ENCODE measurements at places on chromosomes 1 and 21.

GRCh38 chr1:165452336-165453130, 7.6 kb upstream of the RXRG start:
- no peak for DNase-seq

- no peak for DNase-seq
Measured at GRCh38 chr1:229141689-229142377, 129.1 kb upstream of the RAB4A start.

GRCh38 chr21:39088831-39089380, 94.3 kb downstream of the PSMG1 start:
- DNase-seq, result no peak

DNA sequence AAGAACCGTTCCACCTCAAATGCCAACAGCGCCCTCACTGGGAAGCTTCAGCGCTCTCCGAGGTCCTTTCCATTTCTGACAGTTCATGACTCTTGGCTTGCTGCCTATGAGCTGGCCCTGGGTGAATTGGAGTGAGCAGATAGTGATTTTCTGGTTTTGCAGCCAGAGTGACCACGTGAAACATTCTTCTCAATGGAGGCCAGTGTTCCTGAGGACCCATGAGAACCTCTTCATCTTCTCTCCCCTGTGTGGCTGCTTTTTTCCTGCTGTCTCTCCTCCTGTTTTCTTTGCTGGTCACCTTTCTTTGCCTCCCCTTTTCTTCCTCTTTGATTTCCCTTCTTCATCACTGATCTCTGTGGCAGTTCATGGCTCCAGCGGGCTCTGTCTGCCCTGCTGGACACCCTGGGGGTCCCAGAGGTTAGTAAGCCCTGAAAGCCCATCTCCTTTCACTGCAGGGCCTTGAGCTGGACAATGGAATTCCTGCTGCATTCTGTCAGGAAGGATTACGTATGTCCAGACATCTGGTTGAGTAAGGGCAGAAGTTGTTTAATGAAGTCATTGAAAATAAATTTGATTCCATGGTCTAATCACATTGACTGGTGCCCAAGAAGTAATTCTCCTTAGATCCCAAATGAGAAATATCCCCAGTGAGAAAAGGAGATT, 29.9 kb downstream of the VASH2 start:
- no peak for DNase-seq

DNA sequence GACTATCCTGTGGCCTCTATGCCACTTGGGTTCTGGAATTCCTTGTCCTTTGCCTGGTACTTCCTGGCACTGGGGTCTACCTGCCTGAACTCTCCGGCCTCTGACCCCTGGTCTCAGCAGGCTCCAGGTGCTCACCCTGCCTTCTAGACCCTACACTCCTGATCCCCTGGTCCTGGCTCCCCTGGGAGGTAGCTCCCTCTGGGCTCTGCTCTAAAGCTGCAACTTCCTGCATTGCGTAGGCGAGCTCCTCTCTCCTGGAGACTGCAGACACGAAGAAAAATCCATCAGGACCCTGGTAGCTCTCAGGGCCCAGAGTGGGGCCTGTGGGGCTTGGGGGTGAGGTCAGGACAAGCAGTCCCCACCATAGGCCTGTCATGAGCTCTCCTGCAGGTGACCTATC, 7.8 kb upstream of the PLEKHG5 start:
- no peak for DNase-seq

- no peak for DNase-seq
Measured at GRCh38 chr1:14495996-14496395, 102.5 kb upstream of the KAZN start.

DNA sequence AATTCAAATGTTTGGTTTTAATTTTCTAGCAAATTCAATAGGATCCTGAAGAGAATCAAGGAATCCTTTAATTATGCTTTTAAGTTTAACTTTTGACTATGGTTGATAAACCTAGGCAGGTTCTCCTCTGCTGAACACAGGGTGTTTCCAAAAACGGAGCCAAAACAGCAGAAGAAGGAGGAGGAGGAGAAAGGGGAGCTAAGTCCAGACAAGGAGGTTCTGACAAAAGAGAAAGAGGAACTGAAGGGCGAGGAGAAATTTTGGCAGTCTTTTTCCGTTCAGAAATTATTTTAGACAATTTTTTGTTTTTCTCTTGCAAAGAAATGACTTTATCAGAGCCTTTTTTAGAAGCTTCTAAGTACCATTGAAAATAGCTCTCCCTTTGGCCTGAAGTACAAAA, 33.2 kb upstream of the FNBP1L start:
- no peak for DNase-seq
